ENCODE measurements at places on chromosomes 3 and 15.
A peak's percentile ranks its signal among the peaks of the same experiment; 100 is the strongest.

GRCh38 chr15:42890161-42890913 is 30.2 kb downstream of the TTBK2 start:
- no peak for DNase-seq

GRCh38 chr3:169965562-169966427 is 812 bp upstream of the SEC62 start:
- DNase-seq: peak; percentile 20

DNA sequence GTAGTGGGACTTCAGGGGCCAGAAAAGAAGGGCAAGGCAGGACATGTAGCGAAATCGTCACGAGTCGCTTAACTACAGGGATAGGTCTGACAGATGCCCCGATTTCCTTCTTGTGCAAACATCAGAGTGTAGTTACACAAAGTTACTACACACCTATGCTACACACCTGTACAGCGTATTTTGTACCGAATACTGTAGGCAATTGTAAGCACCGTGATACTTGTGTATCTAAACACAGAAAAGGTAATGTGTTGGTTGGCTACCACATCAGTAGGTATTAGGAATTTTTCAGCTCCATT is 515 bp upstream of the MTHFS start:
- no peak for DNase-seq

DNA sequence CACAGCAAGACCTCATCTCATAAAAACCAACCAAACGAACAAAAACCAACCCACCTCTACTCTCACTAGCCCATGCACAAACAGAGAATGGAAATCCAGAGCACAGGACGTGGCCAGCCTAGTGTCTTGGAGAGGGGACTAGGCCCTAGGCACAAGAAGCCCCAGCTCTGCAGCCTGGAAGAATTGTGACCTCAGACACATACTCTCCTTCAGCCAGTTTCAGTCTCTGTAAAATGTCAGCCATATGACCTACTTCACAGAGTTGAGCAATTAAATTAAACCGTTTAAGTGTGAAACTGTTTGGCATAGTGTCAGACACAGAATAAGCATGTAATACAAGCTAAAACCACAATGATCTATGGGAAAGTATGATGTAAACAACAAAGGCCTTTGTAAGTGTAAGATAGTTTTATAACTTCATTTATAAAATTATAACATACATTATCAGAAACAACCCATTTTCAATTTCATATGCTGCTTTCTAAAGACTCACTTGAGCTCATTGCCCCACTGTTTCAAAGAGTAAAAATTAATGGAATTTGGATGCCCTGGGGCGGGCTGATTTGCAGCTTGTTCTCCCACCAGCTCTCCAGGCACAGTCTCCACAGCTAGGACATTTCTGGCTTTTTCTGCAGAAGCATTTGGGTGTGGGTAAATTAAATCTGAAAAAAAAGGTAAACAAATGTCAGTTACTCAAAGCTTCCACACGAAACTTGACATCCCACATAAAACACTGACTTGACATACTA is 32.9 kb downstream of the TBC1D2B start:
- DNase-seq: no peak

DNA sequence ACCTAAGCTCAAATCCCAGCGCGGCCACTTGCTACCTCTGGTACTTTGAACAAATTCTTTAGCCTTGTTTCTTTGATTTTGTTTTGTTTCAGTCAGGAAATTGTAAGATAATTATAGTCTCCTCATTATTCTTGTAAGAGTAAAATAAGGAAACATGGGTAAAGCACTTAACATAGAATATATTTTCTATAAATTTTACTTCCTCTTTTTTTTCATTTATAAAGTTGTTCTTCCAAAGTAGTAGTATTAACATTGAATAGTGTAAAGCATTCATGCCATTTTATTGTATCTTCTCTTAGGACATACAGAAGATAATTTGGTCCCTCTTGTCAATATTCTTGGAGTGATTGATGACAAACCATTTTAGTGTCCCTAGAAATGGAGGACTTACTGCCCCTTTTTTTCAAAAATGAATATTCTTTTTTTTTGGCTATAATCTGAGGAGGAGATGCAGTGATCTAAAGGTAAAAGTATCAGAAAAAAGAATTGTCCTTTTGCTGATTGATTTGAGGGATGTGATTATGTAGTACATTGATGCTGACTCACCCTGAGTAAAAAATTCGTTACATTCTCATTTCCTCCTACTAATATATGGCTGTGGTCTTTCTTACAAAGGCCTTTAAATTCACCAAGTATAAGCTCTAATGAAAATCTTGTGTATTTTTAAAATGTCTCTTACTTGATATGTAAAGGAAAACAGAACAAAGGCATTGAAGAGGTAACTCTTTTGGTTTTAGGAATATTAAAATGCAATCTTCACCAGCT is 51.0 kb downstream of the ALCAM start:
- no peak for DNase-seq
